Motor neuron (in vitro differentiated cells): ENCODE measurements at places on chromosomes 5 and 9. TPM values are rescaled to one million over a fixed set of nuclear protein-coding genes. Genes with fewer than 3 reads are reported as not detected.

Gene QRFP
- 1.5 and 6.0 TPM in 2 replicates for total RNA-seq

Gene ADCY2
- 0.09 and 3.5 TPM in 2 replicates for total RNA-seq

Gene ABHD17B
- 20.8 and 21.4 TPM in 2 replicates for total RNA-seq

Gene GABBR2
- 0.07 TPM in 1 of 2 replicates, not detected in the other for total RNA-seq

Gene WWC1
- 6.4 and 7.7 TPM in 2 replicates for total RNA-seq

Gene FGF1
- 3.0 and 5.7 TPM in 2 replicates for total RNA-seq

Gene MEF2C
- 123 and 128 TPM in 2 replicates for total RNA-seq

Gene ZNF484
- 10.7 and 14.4 TPM in 2 replicates for total RNA-seq

Gene PAM
- total RNA-seq, result 56.2 and 61.4 TPM in 2 replicates

Gene TRPM6
- 1.7 and 3.5 TPM in 2 replicates for total RNA-seq

Gene RUSC2
- total RNA-seq, result 39.7 and 39.9 TPM in 2 replicates

Gene FOXD1
- 4.8 and 6.6 TPM in 2 replicates for total RNA-seq

Gene TRIM32
- 12.1 and 12.4 TPM in 2 replicates for total RNA-seq

Gene C9orf152
- 0.66 TPM in 1 of 2 replicates, not detected in the other for total RNA-seq

Gene SHISAL2B
- total RNA-seq, result 0.22 TPM in 1 of 2 replicates, not detected in the other

Gene CDH9
- 0.96 and 1.1 TPM in 2 replicates for total RNA-seq

Gene ANKRD31
- 0.29 and 0.45 TPM in 2 replicates for total RNA-seq

Gene MACROH2A1
- 112 and 115 TPM in 2 replicates for total RNA-seq
